ENCODE measurements at places on chromosomes 4 and X. TPM values are rescaled to one million over a fixed set of nuclear protein-coding genes. Genes with fewer than 3 reads are reported as not detected.

- DNase-seq, result no peak
Measured at GRCh38 chr4:175447016-175447415, 365.0 kb downstream of the GPM6A start.

DNA sequence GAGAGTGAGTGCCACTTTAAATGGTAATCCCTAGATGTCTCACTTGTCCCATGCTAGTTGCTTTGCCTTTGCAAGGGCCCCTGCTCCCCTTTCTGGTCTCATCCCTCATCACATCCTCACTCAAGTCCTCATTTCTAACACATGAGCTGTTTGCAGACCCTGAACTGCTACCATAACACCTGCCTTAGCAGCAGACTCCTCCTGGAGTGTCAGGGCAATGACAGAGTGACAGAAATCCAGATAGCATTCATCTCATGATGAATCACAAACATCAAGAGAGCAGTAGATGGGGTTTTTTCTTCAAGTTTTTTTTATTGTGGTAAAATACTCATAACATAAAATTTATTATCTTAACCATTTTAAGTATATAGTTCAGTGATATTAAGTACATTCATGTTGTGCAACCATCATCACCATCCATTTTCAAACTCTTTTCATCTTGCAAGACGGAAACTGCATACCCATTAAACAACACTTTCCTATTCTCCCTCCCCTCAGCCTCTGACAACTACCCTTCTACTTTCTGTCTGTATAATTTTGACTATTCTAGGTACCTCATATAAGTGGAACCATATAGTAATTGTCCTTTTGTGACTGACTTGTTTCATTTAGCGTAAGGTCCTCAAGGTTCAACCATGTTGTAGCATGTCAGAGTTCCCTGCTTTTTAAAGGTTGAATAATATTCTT is 133.2 kb upstream of the RPS6KA3 start:
- no peak for DNase-seq

DNA sequence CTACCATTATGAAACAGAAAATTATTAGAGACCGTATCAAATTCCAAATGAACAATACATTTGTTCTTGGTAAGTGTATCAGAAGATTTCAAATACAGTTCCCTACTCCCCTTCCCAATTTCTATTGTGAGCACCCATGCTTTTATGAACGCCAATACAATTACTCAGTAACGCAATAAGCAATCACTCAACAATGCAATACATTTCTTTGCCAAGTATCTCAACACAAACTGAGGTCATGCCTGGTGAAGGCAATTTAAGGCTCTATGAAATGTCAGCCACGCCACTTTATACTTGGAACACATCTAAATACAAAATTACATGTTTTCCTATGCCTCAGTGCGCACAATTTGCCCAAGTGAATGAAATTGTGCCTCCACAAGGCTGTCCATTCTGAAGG is 712 bp downstream of the PNPLA4 start:
- DNase-seq, result no peak

- DNase-seq, result no peak
Measured at GRCh38 chrX:34426334-34426733, 230.8 kb downstream of the TMEM47 start.

GRCh38 chr4:55364691-55365344 is 18.8 kb downstream of the SRD5A3 start:
- no peak for DNase-seq

- DNase-seq, result no peak
Measured at GRCh38 chr4:155696226-155696625, 29.6 kb downstream of the GUCY1A1 start.

DNA sequence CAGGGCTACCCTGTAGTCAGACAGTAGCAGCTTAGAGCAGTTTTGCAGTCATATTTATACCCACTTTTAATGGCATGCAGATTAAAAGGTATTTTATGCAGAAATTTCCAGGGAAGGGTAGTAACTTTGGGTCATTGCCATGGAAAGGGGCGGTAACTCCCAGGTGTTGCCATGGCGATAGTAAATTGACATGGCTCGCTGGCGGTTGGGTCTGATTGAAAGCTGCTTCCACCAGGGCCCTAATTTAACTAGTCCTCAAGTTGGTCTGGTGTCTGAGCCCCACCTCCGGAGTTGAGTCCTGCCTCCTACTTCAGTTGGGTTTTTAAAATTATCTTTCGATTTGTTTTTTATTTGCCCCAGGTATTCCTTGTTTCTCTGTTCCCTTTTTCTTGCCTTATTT is 70.1 kb downstream of the NAA11 start:
- no peak for DNase-seq

DNA sequence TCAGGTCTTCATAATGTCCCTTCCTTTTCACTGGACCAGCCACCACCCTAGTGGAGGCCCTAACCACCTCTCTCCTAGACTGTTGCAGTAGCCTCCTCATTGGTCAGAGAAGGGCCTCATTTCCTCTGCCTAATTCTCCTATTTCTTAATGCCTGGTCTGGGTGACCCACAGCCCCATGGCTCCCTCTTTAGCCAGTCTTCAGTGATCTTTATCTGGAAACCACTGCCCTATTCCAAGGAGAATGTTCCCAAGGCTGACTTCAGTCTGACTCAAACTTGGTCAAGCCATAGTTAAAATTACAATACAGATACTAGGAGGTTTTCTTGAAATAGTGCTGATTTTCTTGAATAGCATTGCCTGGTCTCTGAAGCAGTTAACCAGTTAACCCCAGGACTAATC is 53.6 kb upstream of the PRPS1 start:
- no peak for DNase-seq

DNA sequence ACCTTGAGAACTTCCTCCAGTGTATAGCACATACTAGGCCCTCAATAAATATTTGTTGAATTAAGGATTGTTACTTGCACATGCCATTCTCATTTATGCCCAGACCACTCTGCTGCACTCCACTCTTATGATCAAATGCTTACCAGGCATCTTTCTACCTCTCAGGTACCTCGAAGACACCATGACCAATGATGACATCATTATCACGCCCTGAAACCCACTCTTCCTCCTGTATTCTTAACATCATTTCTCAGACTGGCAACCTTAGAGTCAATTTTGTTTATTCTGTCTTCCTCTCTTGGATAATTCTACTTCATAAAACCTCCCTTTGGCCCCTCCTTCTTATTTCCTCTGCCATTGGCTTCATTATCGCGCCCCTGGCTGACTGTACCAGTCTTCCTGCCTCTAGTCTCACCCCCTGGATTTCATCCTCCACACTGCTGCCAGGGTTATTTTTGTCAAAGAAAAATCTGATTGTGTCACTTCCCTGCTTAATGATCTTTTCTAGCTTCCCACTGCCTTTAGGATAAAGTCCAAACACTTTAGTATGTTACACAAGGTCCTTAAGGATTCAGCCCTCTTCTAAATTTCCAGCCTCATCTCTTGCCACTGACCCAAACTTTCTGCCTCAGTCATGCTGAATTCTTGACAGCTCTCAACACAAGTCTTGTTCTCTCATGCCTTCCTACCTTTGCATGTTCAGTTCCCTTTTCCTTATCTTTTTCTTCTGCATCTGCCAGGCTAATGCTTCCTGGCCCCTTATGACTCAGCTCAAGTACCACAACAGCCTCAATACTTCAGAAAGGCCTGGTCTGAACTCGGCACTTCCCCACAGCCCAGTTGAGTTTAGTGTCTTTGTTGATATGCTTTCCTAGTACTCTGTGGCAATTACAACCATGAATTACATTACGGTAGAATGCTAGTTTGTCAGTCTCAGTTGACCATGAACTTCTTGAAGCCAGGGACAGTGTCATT is 45.8 kb downstream of the HDAC8 start:
- no peak for DNase-seq

The BTC gene
- polyA plus RNA-seq, result 0.51 TPM

DNA sequence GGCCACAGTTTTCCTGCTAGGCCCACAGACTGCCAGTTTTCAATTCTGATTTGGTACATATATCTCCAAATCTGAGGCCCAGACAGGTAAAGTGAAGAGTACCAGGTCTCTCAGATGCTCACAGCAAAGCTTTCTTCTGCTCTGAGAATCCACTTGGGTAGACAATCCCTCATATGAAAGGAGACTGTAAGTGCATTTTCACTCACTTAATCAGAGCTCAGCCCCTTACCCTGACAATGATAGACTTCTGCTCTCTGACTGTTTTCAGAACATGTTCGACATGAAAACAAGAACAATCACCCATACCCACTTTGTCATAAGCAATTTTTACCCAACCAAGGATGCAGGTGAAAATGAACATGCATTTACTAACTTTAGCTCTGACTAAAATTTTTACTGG is 7.1 kb downstream of the GPRIN3 start:
- DNase-seq, result no peak

The COX7B2 gene
- not detected for polyA plus RNA-seq

DNA sequence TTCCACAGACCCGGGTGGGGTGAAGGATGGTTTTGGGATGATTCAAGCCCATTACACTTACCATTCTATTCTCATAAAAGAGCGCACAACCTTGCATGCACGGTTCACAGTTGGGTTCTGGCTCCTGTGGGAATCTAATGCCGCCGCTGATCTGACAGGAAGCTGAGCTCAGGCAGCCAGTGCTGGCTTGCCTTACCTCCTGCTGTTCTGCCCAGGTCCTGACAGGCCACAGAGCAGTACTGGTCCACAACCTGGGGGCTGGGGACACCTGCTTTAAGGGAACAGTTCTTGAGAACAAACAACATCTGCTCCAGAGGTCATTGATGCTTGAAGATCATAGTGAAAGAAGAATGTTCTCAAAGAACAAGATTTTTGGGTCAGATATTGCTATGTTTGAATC is 8.0 kb upstream of the HS3ST1 start:
- no peak for DNase-seq

- no peak for DNase-seq
Measured at GRCh38 chr4:47473141-47473750, 9.7 kb upstream of the COMMD8 start.

- DNase-seq, result peak; percentile 90
Measured at GRCh38 chr4:20356565-20356964, 104.9 kb downstream of the SLIT2 start.

- no peak for DNase-seq
Measured at GRCh38 chr4:52838729-52839586, 23.2 kb upstream of the RASL11B start.

The MAGEA3 gene
- polyA plus RNA-seq, result not detected

DNA sequence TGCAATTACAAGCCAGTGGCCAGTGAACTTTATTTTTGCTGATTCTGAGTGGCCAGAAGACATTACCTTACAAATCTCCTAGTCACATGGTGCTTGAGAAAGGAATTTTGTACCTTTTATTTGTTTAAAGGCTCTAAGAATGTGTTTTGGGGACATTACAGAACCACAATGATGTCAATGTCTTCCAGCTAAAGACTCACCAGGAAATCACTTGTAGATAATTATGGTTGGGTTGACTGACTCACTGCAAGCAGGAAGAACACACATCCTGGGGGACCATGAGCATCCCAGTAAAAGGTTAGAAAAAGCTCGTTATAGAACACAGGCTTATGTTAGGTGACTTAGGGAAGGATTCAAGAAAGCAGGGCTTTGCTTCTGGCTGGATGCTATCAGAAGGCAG is 119.4 kb upstream of the FAM9B start:
- no peak for DNase-seq

GRCh38 chr4:61918987-61919386 is 718.9 kb downstream of the ADGRL3 start:
- peak; percentile 60 for DNase-seq

GRCh38 chrX:53584891-53585290 is 101.6 kb downstream of the HUWE1 start:
- no peak for DNase-seq

GRCh38 chr4:8745826-8746225 is 125.8 kb downstream of the HMX1 start:
- DNase-seq, result no peak

DNA sequence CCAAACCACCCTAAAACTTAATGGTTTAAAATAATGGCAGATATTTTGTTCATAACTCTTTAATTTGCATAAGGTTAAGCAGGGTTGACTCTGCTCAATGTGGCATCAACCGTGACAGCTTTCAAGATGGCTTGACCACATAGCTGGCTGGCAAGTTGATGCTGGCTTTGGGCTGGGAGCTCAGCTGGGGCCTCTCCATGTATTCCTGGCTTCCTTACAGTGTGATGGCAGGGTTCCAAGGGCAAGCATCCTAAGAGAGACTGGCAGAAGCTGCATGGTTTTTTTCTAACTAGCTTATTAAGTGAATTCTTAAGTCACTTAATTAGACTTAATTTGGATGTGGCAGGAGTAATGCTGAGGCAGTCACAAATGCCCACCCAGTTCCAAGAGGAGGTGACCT is 4.5 kb downstream of the RP2 start:
- peak; percentile 45 for DNase-seq
